Endothelial cell of umbilical vein (primary cell): ENCODE measurements at places on chromosomes 13 and 19.

DNA sequence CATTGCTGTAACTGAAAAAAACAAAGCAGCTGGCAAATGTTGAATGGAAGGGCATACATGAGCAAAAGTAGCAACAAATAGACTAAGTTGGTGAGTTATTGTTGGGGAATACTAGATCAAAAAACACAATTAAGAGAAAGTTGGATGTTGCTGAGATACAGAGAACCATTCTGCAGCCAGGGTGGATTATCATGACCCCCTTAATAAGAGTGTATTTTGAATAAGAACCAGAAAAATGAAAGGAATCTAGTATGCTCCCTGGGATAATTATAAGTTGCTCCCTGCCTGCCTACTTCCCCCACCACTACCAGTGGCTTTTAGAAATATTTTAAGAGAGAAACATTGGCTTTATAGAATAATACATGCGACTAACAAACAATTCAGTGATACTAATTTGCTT, 14.5 kb upstream of the TRPC4 start:
- H3K4me3 ChIP-seq = no peak overlapping the region
- no peaks in the 10 kb centered on the region for H3K36me3 ChIP-seq
- no peak for DNase-seq
- H3K4me1 ChIP-seq = no peaks in the 10 kb centered on the region

- DNase-seq = no peak
- no peak overlapping the region for H3K27ac ChIP-seq
- H3K36me3 ChIP-seq = no peaks in the 10 kb centered on the region
- H3K4me3 ChIP-seq = no peak overlapping the region
Observed at GRCh38 chr13:45541806-45542205, 73.7 kb downstream of the ERICH6B start.

DNA sequence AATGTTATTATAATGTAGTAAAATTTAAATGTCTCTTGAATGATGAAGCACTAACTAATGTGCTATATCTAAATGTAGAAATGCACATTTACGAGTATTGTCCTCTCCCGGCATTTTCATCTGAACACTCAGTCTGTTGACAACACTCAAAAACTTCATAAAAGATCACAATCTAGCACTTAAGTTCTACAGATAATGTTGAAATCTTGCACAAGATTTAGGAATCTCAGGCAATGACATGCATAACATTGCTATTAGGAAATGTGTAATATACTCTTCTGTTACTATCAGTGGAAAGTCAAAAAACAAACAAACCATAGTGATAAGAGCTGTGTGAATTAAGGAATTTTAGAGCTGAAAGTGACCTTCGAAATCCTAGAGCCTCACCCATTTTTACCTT, 37.5 kb upstream of the XPO4 start:
- no peak overlapping the region for H3K27ac ChIP-seq
- no peak for DNase-seq
- no peaks in the 10 kb centered on the region for H3K27me3 ChIP-seq

DNA sequence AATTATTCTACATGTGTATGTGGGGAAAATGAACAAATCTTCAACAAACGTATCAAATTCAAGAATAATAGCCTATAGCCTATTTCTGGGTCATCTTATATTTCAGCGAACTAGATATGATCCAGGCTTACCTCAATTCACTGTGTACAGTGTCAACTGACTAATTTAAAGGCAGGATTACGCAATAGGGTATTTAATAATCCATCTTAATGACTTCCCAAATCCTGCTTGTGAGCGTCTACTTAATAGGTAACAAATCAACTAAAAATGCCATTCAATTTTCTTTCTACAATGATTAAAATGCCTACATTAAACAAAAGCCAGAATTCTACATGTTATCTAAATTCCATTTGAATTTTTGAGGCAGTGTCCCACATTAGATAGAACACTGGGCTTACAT, 67.0 kb downstream of the USP12 start:
- H3K4me1 ChIP-seq = no peaks in the 10 kb centered on the region
- no peak overlapping the region for H3K4me3 ChIP-seq
- peaks cover 7% of the 10 kb centered on the region for H3K36me3 ChIP-seq
- DNase-seq = no peak

GRCh38 chr13:104106705-104107393, 1040.6 kb upstream of the SLC10A2 start:
- no peaks in the 10 kb centered on the region for H3K27me3 ChIP-seq
- H3K36me3 ChIP-seq = no peaks in the 10 kb centered on the region
- no peak overlapping the region for H3K4me3 ChIP-seq

DNA sequence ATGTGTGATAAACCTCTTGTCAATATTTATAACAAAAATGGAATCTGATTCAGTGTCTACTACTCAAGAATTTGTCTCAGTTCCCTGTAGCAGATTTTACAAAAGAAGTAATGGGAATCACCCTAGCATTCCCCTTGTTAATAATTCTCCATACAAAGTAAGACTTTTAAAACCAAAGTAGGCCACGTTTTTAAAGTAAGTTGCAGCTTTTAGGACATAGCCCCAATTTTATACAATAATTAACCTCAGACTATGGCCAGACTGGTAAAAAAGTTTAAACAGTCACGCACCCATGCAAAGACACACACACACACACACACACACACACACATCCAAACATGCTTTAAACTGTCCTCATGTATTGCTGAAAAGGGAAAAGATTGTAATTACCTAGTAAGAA, 589.9 kb downstream of the PCDH9 start:
- H3K4me1 ChIP-seq = peaks cover 8% of the 10 kb centered on the region
- H3K27me3 ChIP-seq = no peaks in the 10 kb centered on the region
- no peak for DNase-seq
- no peaks in the 10 kb centered on the region for H3K36me3 ChIP-seq
- H3K27ac ChIP-seq = no peak overlapping the region
- no peak overlapping the region for H3K4me3 ChIP-seq

- H3K27ac ChIP-seq = no peak overlapping the region
- H3K27me3 ChIP-seq = no peaks in the 10 kb centered on the region
- H3K4me1 ChIP-seq = no peaks in the 10 kb centered on the region
- H3K36me3 ChIP-seq = no peaks in the 10 kb centered on the region
- no peak for DNase-seq
- no peak overlapping the region for H3K4me3 ChIP-seq
Observed at GRCh38 chr13:20360835-20361412, 128.8 kb upstream of the GJB6 start.

DNA sequence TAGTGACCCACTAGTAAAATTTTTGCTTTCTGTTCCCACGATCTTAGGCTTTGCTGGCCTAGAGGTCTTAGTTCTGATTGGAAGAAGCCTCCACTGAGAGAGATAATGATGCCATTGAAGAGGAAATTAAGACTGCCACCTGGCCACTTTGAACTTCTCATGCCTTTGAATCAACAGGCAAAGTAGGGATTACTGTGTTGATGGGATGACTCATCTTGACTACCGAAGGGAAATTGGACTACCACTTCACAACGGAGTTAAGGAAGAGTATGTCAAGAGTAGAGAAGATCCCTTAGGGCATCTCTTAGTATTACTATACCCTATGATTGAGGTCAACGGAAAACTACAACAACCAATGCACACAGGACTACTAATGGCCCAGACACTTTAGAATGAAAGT, 12.7 kb upstream of the FREM2 start:
- H3K4me3 ChIP-seq = no peak overlapping the region
- DNase-seq = no peak
- H3K36me3 ChIP-seq = no peaks in the 10 kb centered on the region
- H3K4me1 ChIP-seq = no peaks in the 10 kb centered on the region

- no peak overlapping the region for H3K27ac ChIP-seq
- no peaks in the 10 kb centered on the region for H3K36me3 ChIP-seq
- no peak overlapping the region for H3K4me3 ChIP-seq
- peaks cover 7% of the 10 kb centered on the region for H3K4me1 ChIP-seq
- DNase-seq = no peak
Observed at GRCh38 chr19:14028901-14029300, 953 bp downstream of the RLN3 start.

DNA sequence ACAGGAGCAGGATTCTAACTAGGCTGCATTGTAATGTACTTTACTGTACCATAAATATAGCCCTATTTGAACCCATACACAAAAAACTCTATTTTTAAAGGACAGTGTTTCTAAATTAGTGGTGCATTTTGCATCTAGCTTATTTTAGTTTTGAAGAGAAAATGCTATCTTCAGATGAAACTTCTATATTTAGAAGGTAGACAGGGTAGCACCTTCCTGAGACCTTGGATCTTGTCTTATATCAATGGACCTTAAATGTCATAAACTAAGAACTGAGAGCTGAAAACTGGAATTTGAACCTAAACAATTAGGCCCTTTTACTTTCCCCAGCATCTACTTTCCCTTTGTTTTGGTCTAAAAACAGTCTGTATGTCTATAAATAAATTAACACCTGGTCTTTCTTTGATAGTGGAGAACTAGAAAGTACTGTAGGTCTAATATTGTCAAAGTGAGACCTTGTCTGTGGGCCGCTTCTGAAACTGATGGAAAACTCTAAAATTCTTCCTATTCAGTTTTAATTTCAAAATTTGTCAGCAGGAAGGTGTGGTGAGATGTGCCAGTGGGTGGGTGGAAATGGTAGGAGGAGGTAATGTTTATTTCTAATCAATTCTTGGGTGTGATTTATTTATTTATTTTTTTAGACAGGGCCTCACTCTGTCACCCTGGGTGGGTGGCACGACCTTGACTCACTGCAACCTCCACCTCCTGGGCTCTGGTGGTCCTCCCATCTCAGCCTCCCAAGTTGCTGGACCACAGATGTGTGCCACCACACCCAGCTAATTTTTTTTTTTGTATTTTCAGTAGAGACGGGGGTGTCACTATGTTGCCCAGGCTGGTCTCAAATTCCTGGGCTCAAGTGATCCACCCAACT, 10.1 kb downstream of the COG3 start:
- DNase-seq = no peak
- H3K27ac ChIP-seq = no peak overlapping the region
- no peak overlapping the region for H3K4me3 ChIP-seq
- H3K36me3 ChIP-seq = no peaks in the 10 kb centered on the region

GRCh38 chr19:7152568-7152967, 83.1 kb downstream of the ZNF557 start:
- no peak overlapping the region for H3K27ac ChIP-seq
- DNase-seq = no peak
- no peaks in the 10 kb centered on the region for H3K27me3 ChIP-seq
- no peak overlapping the region for H3K4me3 ChIP-seq

DNA sequence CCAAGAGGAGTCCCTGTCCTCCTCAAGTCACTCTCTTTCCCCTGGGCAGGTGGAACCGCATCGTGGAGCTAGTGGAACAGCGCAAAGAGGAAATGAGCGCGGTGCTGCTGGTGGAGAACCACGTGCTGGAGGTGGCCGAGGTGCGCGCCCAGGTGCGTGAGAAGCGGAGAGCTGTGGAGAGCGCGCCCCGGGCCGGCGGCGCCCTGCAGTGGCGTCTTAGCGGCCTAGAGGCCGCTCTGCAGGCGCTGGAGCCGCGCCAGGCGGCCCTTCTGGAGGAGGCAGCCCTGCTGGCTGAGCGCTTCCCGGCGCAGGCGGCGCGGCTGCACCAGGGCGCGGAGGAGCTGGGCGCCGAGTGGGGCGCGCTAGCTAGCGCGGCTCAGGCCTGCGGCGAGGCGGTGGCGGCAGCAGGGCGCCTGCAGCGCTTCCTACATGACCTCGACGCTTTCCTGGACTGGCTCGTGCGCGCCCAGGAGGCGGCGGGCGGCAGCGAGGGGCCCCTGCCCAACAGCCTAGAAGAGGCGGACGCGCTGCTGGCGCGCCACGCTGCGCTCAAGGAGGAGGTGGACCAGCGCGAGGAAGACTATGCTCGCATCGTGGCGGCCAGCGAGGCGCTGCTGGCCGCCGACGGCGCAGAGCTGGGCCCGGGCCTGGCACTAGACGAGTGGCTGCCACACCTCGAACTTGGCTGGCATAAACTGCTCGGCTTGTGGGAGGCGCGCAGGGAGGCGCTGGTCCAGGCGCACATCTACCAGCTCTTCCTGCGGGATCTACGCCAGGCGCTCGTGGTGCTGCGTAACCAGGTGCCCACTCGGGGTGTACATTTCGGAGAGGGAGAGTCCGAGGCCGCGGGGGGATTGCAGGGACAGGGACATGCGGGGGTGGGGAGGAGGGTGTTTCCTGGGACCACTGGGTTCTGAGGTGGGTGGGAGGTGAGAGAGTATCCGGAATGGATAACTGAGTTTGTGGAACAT, 52.8 kb downstream of the SPTBN4 start:
- no peak overlapping the region for H3K27ac ChIP-seq
- no peaks in the 10 kb centered on the region for H3K4me1 ChIP-seq
- no peak overlapping the region for H3K4me3 ChIP-seq
- no peaks in the 10 kb centered on the region for H3K36me3 ChIP-seq
- peaks cover 2% of the 10 kb centered on the region for H3K27me3 ChIP-seq
- no peak for DNase-seq

DNA sequence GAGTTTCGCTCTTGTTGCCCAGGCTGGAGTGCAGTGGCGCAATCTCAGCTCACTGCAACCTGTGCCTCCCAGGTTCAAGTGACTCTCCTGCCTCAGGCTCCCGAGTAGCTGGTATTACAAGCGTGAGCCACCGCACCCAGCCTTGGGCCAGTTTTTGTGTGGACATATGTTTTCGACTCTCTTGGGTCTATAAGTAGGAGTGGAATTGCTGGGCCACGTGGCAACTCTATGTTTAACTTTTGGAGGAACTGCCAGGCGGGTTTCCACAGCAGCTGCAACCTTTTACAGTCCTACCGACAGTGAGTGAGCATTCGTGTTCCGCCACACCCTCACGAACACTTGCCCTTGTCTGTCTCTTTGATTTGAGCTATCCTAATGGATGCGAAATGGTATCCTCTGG, 44.9 kb downstream of the BICRA start:
- no peak overlapping the region for H3K4me3 ChIP-seq
- H3K27ac ChIP-seq = no peak overlapping the region
- no peaks in the 10 kb centered on the region for H3K27me3 ChIP-seq
- no peak for DNase-seq
- peaks cover 2% of the 10 kb centered on the region for H3K4me1 ChIP-seq

GRCh38 chr13:22161871-22162270, 491.0 kb downstream of the FGF9 start:
- no peaks in the 10 kb centered on the region for H3K4me1 ChIP-seq
- H3K27me3 ChIP-seq = no peaks in the 10 kb centered on the region
- H3K36me3 ChIP-seq = no peaks in the 10 kb centered on the region
- H3K4me3 ChIP-seq = no peak overlapping the region
- DNase-seq = no peak
- H3K27ac ChIP-seq = no peak overlapping the region

DNA sequence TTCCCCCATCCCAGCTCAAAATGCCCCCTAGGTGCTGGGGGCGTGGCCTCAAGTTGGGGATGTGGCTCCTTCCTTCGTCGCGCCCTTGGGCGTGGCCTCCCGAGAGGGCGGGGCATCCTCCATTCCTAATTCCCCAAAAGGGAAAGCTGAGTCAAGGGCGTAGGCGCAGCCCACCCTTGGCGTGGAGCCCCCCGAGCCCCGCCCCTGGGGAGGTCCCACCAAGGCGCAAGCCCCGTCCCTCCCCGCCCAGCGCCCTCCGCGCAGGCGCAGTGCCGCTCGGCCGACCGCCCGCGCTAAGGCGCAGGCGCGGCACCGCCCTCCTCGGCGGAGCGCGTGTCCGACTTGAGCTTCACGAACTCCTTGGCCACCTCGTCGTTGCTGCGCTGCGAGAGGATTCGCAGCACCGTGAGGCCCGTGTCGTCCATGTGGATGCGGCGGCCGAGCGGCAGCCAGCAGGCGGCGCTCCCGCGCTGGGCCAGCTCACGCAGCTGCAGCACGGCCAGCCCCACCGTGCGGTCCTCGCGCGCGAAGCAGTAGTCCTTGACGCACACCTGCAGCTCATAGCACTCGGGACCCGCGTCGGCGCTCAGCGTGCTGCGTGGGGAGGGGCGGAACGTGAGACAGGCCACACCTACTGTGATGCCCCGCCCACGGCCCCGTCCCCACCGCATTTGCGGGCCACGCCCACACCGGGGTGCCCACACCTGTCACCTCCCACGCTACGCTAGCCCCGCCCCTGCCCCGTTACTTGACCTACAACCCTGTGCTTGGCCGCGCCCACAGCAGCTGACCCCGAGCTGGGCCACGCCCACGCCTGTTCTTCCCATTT, 50.5 kb downstream of the COLGALT1 start:
- DNase-seq = peak; percentile 77
- H3K4me1 ChIP-seq = no peaks in the 10 kb centered on the region
- H3K36me3 ChIP-seq = no peaks in the 10 kb centered on the region
- no peak overlapping the region for H3K4me3 ChIP-seq
- no peak overlapping the region for H3K27ac ChIP-seq
